ENCODE measurements at places on chromosomes 7 and 10. TPM values are rescaled to one million over a fixed set of nuclear protein-coding genes. Genes with fewer than 3 reads are reported as not detected.
A peak's percentile ranks its signal among the peaks of the same experiment; 100 is the strongest.

DNA sequence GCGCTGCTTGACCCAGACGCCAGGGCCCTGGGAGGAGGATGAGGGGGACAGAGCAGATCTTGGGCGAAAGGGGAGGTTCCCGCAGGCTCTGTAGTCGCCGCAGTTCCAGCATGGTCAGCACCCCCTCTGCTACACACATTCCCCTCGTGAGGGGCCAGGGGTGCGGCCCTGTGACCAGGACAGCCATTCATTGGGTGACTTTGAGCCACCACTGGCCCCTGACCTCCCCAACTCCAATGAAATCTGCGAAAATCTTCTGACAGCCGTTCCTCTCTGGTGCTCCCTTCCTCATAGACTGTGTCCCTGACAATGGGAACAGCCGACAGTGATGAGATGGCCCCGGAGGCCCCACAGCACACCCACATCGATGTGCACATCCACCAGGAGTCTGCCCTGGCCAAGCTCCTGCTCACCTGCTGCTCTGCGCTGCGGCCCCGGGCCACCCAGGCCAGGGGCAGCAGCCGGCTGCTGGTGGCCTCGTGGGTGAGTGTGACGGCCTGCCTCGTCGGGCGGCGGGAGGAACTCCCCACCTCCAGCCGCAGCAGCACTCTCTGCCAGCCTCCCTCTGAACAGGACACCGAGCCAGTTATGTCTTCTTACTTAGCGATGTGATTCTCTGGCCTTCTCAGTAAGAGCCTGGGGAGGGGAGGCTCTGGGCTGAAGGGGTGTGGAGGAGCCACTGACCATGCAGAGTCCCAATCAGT, 825 bp downstream of the TMEM176A start:
- no peak overlapping the region for H3K27ac ChIP-seq
- H3K27me3 ChIP-seq: no peaks in the 10 kb centered on the region
- H3K4me3 ChIP-seq: no peak overlapping the region

ANKRD61 gene
- 0.22 TPM for total RNA-seq

DNA sequence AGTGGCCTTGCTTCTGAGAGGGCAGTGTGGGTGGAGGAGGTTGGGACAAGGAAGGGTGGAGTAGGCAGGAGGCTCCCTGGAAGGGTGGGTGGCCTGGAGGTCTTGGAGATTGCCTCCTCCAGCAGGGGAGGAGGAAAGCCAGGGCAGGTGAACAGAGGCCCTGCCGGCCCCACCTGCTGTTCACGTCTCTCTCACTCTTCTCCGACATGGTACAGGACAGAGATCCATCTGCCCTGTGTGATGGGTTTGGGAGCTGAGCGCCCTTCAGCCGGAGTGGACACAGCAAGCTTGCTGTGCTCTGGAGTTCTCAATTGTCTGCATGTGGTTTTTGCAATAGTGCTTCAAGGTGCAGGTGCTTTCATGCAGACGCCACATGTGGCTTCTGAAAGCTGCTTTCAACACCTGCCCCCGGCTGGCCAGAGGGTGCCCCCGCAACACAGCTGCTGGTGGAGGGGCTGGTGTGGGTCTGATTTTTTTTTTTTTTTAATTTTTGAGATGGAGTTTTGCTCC, 82.8 kb upstream of the GNA12 start:
- no peaks in the 10 kb centered on the region for H3K27me3 ChIP-seq
- DNase-seq: no peak
- no peaks in the 10 kb centered on the region for H3K36me3 ChIP-seq
- H3K4me1 ChIP-seq: no peaks in the 10 kb centered on the region

DNA sequence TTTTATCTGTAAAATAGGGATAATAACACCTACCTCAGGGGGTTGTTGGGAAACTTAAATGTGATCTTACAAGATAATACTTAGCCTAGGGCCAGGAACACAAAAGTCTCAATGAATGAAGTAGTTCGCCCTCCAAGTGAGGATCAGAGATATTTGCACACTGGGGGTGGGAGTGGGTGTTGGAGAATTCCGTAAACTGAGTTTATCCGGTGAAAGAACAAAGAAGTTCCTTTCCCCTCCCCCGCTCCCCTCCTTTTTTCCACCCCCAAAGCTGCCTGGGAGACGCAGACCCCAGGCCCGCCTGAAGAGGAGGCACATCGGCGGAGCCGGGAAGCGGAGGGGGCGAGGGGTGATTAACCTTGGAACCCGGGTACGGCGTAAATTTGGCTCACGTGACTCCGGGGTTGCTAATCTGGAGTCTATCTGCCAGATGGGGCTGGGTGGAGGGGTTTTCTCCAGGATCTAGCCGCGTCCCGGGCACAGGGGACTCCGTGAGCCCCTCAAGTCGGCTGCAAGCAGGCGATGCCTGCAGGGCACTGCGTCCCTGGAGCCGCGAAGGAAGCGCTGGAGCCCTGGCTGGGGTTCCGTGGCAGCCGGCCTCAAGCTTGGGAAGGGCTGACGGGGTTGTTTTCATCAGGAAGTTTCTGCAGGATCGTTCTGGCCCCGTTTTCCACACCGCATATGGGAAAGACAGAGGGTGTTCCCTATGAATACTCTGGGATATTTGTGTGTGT, 1.4 kb upstream of the PODXL start:
- no peak overlapping the region for H3K4me3 ChIP-seq
- H3K27ac ChIP-seq: no peak overlapping the region

DNA sequence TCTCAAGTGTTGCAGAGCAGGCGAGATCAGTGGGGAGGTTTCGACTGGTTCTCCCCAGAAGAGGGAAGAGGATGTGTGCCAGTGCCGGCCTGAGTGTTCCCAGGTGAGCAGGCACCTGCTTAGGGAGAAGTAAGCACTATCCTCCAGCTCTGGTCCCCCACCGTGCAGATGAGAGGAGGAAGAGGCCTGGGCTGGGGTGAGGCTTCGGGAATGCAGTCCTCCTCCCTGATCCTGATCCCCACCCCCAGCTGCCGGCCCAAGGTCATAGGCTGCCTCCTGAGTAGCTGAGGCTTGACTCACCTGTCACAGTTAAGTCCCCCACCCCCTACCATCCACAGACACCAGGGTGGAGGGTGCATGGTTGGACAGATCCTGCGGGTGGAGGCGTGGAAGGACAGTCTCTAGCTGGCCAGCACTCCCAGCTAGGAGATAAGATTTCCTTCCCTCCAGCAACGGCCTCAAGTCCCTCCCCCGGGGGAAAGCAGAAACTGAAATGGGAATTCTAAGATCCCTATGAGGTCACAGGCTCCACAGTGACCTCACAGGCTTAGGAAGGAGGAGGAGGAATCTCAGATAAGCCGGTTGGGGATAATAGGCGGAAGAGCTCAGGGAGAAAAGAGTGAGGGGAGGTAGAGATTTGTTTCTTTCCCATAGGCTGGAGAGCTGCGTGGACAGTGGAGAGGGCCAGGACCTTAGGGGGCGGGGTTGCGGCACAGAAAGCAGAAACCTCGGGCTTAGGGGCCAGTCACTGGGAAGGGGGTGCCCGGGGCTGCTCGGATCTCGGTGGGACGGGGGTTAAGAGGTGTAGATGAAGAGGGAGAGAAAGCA, 1.0 kb downstream of the LRCH4 start:
- no peaks in the 10 kb centered on the region for H3K27me3 ChIP-seq
- peak overlapping the region; percentile 95 for H3K4me3 ChIP-seq
- peak; percentile 56 for DNase-seq
- H3K36me3 ChIP-seq: no peaks in the 10 kb centered on the region

GJC3 gene
- total RNA-seq: not detected

TAS2R41 gene
- total RNA-seq: not detected

CACNA2D1 gene
- total RNA-seq: not detected

GRCh38 chr7:13106513-13106912, 419.1 kb downstream of the ARL4A start:
- no peak overlapping the region for H3K27ac ChIP-seq
- no peak for DNase-seq
- no peak overlapping the region for H3K4me3 ChIP-seq
- no peaks in the 10 kb centered on the region for H3K4me1 ChIP-seq
- no peaks in the 10 kb centered on the region for H3K36me3 ChIP-seq

DNA sequence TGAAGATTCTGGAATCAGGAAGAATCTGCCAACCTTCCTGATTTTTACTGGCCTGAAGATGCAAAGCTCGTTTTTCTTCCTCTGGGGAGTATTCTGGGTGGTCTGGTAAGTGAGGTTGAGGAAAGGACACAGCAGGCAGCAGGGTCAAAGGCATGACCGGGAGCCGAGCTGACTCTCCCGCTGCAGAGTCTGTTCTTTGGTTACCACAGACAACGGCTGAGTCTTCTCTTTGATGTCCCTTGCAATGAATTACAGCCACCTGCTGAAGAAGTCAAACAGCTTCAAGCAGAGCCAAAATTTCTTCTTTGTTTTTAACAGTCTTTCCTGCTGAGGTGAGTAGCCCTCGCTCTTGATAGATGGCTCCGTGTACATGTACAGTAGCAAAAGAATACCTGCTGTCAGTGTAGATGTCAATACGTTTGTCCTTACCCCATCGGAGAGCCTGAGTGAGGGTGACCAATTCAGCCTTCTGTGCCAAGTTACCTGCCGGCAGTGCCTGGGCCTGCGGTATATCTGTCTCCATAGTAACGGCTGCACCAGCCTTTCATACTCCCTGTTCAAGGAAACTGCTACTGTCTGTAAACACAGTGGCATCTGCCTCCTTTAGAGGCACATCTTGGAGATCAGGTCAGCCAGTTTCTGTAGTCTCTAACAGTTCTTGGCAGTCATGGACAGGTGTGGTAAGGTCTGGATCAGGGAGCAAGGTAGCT, 76.4 kb downstream of the PRR15 start:
- H3K36me3 ChIP-seq: no peaks in the 10 kb centered on the region
- no peak overlapping the region for H3K27ac ChIP-seq
- DNase-seq: no peak

DNA sequence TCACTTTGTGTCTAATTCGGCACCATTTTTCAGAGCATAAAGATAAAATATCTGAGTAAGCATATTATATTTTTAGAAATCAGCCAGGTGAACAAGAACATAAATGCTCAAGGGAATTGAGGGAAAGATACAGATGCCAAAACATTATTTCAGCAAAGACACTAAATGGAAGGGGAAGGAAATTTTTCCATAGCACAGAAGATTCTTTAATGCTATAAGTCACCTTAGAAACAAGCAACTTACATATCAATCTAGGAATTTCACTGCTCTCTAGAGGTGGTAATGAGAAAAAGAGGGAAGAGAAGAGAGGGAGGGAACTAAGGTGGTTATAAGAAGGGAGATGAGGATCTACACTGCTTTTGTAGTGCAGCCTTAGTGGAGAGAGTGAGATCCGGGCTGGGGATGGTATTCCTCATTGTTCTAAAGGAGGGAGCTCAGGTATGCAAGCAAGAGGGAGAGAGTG, 20.4 kb downstream of the ZNF365 start:
- no peak overlapping the region for H3K4me3 ChIP-seq
- H3K27me3 ChIP-seq: no peaks in the 10 kb centered on the region
- no peak overlapping the region for H3K27ac ChIP-seq
- DNase-seq: no peak
- no peaks in the 10 kb centered on the region for H3K36me3 ChIP-seq

- no peaks in the 10 kb centered on the region for H3K27me3 ChIP-seq
- H3K4me1 ChIP-seq: peaks cover 15% of the 10 kb centered on the region
- H3K4me3 ChIP-seq: peak overlapping the region; percentile 84
- no peak overlapping the region for H3K27ac ChIP-seq
- DNase-seq: no peak
These were observed 484 bp downstream of the ZNF438 start for GRCh38 chr10:31031205-31031557.

DNA sequence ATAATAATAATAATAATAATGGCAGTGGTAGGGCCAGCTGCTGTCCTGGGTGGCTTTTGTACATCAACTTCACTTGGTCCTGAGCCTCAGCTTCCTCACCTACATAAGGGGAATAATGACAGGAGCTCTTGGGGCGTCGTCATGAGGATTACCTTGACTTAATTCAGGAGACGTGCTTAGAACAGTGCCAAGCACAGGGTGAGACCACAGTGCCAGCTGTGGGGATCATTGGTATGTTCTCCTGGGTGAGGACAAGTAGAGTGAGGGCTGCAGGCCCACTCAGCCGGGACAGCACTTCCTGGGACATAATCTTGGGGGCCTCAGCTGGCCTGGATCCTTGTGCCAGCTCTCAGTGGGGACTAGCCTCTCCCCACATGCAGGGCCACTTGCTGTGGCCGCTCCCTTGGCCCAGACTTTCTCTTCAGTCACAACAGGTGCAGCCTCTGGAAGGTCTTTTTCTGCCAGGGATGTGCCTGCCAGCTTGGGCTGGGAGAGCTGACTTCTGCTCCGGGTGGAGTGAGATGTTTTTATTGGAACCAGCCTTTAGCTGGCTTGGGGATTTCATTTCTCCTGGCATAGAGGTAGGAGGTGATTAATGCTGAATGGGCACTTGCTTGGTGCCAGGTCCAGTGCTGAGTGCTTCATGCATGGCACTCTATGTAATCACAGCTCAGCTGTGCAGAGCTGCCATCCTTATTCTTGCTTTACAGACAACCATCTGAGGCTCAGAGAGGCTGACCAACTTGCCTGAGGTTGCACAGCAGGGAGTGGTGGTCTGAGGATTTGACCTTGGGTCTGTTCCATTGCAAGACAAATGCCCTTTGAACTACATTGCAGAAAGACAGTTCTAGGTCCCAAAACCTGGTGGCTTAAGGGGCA, 45.3 kb downstream of the TSPAN15 start:
- no peaks in the 10 kb centered on the region for H3K36me3 ChIP-seq
- DNase-seq: no peak
- H3K27me3 ChIP-seq: no peaks in the 10 kb centered on the region
- H3K27ac ChIP-seq: no peak overlapping the region
- no peaks in the 10 kb centered on the region for H3K4me1 ChIP-seq

GRCh38 chr7:46145412-46145811, 224.3 kb upstream of the IGFBP3 start:
- H3K36me3 ChIP-seq: no peaks in the 10 kb centered on the region
- no peaks in the 10 kb centered on the region for H3K4me1 ChIP-seq
- H3K4me3 ChIP-seq: no peak overlapping the region
- no peak overlapping the region for H3K27ac ChIP-seq
- no peaks in the 10 kb centered on the region for H3K27me3 ChIP-seq

GRCh38 chr7:80934321-80934720, 15.5 kb upstream of the SEMA3C start:
- H3K4me1 ChIP-seq: no peaks in the 10 kb centered on the region
- H3K4me3 ChIP-seq: no peak overlapping the region
- no peaks in the 10 kb centered on the region for H3K36me3 ChIP-seq
- H3K27ac ChIP-seq: no peak overlapping the region

DEPP1 gene
- not detected for total RNA-seq

- no peak for DNase-seq
- H3K36me3 ChIP-seq: peaks cover 10% of the 10 kb centered on the region
- H3K27ac ChIP-seq: no peak overlapping the region
- H3K4me3 ChIP-seq: no peak overlapping the region
- H3K27me3 ChIP-seq: no peaks in the 10 kb centered on the region
- peaks cover 41% of the 10 kb centered on the region for H3K4me1 ChIP-seq
These were observed 18.9 kb downstream of the CAMK2G start for GRCh38 chr10:73855413-73855812.

FRAT1 gene
- total RNA-seq: 3.6 TPM

NCF1 gene
- 368 TPM for total RNA-seq

- peaks cover 17% of the 10 kb centered on the region for H3K4me1 ChIP-seq
- H3K27me3 ChIP-seq: no peaks in the 10 kb centered on the region
These were observed 132.6 kb downstream of the CAMK1D start for GRCh38 chr10:12481924-12482323.

GRCh38 chr7:45203459-45203858, 45.9 kb downstream of the RAMP3 start:
- H3K36me3 ChIP-seq: no peaks in the 10 kb centered on the region
- DNase-seq: no peak
- H3K4me1 ChIP-seq: no peaks in the 10 kb centered on the region
- 0 out of 2 replicates have a peak, but pooled peaks cover 3% of the 10 kb centered on the region for H3K27me3 ChIP-seq
- no peak overlapping the region for H3K4me3 ChIP-seq

- H3K4me1 ChIP-seq: peaks cover 9% of the 10 kb centered on the region
- H3K27me3 ChIP-seq: no peaks in the 10 kb centered on the region
- no peak overlapping the region for H3K4me3 ChIP-seq
- no peak for DNase-seq
- peaks cover 42% of the 10 kb centered on the region for H3K36me3 ChIP-seq
These were observed 54.5 kb downstream of the LRRC4 start for GRCh38 chr7:127976738-127977120.
